ENCODE measurements at places on chromosomes 13 and 19.

DNA sequence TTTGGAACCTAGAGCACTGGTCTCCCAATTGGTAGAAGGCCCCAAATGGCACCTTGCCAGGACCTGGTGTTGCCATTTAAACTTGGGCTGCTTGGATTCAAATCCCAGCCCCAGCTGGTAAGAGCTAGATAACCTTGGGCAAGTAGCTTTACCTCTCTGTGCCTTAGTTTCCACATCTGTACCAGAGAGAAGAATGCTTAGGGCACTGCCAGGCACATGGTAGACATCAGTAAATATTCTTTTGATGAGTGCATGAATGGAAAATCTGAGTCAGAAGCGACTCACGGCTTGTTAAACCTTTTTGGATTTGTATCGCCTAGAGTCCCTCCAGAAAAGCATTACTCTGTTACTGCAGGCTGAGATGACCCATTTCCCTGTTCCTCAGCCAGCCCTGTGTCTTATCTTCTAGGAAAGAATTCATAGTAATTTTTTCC, 90.9 kb downstream of the SIPA1L3 start:
- DNase-seq, result no peak

GRCh38 chr19:46299004-46299509, 2.2 kb downstream of the HIF3A start:
- DNase-seq, result no peak

DNA sequence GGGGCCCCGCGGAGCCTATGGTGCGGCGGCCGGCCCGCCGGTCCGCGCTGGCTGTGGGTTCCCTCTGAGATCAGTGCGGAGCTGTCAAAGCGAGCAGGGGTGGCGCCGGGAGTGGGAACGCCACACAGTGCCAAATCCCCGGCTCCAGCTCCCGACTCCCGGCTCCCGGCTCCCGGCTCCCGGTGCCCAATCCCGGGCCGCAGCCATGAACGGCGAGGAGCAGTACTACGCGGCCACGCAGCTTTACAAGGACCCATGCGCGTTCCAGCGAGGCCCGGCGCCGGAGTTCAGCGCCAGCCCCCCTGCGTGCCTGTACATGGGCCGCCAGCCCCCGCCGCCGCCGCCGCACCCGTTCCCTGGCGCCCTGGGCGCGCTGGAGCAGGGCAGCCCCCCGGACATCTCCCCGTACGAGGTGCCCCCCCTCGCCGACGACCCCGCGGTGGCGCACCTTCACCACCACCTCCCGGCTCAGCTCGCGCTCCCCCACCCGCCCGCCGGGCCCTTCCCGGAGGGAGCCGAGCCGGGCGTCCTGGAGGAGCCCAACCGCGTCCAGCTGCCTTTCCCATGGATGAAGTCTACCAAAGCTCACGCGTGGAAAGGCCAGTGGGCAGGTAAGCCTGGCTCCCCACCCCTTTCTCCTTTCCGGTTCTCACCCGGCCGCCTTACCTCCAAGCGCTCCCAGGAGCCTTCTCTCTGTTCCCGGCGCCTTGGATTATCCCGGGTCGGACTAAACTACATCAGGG, at the start of gene PDX1:
TSS of gene PDX1 (plus strand) at position 67 of the 743 bp plus-strand sequence. CDS start at position 206, 139 bp downstream.
- peak; percentile 30 for DNase-seq

GRCh38 chr19:50357178-50358100, 8.0 kb downstream of the NAPSA start:
- peak; percentile 87 for DNase-seq

GRCh38 chr13:44618326-44618725, 42.2 kb upstream of the TSC22D1 start:
- DNase-seq, result no peak

Measured in memory B cell (primary cell).